Naive B cell (primary cell): ENCODE measurements at places on chromosomes 2 and 18. TPM values are rescaled to one million over a fixed set of nuclear protein-coding genes. Genes with fewer than 3 reads are reported as not detected.

- no peak for DNase-seq
Measured at GRCh38 chr2:143525402-143525860, 396.2 kb downstream of the ARHGAP15 start.

DNA sequence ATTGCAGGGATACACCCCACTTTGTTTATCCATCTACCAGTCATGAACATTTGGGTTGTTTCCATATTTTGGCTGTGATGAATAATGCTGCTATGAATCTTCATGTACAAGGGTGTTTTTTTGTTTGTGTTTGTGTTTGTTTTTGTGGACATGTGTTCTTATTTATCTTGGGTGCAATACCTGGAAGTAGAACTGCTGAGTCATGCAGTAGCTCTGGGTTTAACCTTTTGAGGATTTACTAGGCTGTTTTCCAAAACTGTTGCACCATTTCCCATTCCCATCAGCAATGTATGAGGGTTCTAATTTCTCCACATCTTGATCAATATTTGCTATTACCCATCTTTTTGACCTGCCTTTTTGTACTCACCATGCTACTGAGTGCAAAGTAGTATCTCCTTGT is 140.0 kb upstream of the CYP1B1 start:
- DNase-seq: no peak

DNA sequence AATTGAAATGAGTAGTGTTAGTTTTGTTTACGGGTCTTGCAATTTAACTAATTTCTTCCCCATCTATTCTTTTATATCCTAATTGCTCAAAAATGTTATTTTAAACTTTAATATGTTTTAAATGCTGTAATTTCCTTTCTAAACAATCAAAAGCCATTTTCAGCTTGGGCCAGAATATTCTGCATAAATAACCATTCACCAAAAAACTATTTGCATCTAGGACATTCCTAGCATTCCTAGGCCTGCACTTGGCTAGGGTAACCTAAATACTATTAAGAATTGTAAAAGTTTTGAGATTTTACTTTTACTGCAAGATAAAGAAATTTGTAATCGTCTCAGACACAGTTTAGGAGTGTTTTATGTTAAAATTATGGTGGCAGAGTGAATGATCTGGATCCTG is 7.8 kb upstream of the ETAA1 start:
- DNase-seq: no peak

Gene AKAIN1
- not detected for polyA plus RNA-seq

GRCh38 chr2:133586978-133587377 is 18.7 kb upstream of the NCKAP5 start:
- DNase-seq: no peak

Gene CXCR1
- 2.3 TPM for polyA plus RNA-seq

Gene DCTN1
- polyA plus RNA-seq: 67.9 TPM

- DNase-seq: peak; percentile 12
Measured at GRCh38 chr2:95526360-95527341, 42.1 kb upstream of the TRIM43B start.
